ENCODE measurements at places on chromosomes 1 and 21. TPM values are rescaled to one million over a fixed set of nuclear protein-coding genes. Genes with fewer than 3 reads are reported as not detected.

DNA sequence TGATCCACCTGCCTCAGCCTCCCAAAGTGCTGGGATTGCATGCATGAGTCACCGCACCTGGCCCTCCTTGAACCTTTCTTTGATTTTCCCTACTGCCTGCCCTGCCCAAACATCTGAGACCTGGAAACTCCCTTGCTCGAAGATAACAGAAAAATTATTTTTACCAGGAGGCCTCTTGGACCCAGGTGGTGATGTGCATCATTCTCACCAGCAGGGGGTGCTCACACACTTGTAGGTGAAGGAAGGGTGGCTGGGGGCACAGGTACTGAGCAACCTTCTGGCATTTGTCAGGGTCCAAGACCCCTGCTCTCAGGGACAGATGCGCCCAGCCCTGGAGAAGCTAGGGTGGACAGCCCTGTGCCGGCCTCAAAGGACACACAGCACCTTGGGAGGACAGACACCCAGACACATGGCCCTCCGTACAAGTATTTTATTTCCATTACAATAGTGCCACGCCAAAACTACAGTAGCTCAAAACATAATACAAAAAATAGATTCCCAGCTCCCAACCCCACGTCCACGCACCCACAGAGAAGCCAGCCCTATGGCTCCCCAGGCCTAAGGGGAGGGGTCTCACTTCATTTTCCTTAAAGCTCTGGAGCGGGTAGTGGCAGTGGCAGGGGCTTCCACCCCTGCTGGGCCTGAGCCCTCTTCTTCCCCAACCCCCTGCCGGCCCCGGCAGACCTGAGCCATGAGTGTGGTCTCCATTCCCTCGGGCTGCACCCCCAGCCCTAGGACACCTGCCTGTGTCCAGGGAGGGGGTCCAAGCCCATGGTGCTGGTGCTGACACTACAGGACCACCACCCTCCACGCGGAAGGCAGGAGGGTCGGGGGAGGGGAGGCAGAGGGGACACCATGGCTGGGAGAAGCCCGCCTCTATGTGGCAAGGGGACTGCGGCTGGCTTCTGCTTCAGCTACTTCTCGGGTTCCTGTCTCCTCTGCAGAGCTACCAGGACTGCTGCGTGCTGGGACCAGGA is 40.4 kb upstream of the EIF4G3 start:
- DNase-seq: peak; percentile 77

Gene CHIA
- not detected for total RNA-seq

Gene LRRC38
- not detected for total RNA-seq

GRCh38 chr1:205700865-205701401 is 20.6 kb upstream of the SLC45A3 start:
- DNase-seq: no peak

DNA sequence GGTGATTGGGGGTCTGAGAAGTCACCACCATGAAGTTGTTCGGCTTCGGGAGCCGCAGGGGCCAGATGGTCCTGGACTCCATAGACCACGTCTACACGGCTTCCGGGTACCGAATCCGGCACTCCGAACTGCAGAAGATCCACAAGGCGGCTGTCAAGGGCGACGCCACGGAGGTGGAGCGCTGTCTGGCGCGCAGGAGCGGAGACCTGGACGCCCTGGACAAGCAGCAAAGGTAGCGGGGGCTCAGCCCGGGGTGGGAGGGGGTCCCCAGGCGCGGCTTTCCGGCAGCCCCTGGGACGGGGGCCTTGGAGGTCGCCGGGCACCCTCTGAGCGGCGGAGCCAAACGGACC is 146.5 kb downstream of the LIPI start:
- DNase-seq: no peak

Gene TNFRSF1B
- 28.7 TPM for total RNA-seq

- DNase-seq: no peak
These were observed 1144.6 kb upstream of the TMPRSS15 start for GRCh38 chr21:19547951-19548840.

Gene SERINC2
- 14.5 TPM for total RNA-seq
